ENCODE measurements at places on chromosomes 13 and 19.

DNA sequence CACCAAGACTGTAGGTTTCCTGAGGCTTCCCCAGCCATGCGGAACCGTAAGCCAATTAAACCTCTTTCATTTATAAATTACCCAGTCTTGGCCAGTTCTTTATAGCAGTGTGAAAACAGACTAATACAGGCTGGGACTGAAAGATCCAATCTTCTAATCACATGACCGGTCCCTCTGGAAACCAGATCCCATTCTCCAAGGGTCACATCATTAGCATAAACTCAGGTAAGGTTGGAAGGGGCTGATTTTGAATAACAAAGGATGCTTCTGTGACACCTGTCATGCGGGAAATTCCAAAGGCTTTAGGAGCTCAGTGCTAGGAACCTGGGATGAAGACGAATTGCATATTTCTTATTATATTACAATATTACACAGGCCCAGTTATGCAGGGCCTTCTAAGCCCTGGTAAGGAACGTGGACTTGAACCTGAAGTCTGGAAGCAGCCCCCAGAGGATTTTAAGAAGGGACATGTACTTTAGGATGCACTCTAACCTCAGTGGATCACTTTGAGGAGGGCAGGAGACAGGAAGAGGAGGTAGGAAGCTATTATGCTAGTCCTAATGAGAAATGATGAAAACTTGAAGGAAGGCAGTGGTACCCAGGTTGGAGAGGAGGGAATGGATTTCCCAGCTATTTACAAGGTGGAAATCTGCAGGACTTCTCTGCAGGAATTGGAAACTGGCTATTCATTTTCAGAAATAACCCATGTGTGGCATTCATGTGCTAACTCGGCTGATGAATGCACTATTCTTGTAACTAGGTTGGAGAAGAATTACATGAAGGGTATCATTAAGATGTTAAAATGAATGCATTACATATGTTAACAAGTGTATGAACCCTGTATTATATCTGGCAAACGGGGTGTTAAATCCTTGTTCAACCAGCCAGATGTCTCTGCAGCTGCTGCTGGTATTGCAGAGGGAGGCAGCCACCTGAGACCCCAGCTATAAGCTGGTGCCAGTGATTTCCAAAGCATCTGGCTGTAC is 19.3 kb downstream of the TNFSF11 start:
- no peak for DNase-seq

- no peak for DNase-seq
These were observed 851.0 kb upstream of the KLHL1 start for GRCh38 chr13:70959035-70959775.

- peak; percentile 81 for DNase-seq
These were observed 4.6 kb downstream of the TMC4 start for GRCh38 chr19:54168174-54168917.

DNA sequence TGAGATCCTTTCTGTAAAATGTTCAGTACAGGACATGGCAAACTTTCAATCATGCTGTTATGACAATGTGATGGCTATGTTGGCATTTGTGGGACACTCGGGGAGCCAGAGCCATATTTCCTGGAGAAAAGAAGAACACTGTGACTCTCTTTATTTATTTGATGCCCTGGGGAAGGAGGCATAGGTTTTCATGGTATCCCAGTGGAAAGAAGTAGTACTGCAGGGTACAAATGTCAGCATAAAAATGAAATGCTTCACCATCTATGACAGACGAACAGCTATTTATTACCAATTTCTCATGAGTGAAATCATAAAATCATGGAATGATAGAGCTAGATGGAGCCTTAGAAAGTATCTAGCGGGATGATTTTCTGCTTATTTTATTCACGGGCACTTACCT is 217.1 kb downstream of the COL4A1 start:
- DNase-seq, result no peak

DNA sequence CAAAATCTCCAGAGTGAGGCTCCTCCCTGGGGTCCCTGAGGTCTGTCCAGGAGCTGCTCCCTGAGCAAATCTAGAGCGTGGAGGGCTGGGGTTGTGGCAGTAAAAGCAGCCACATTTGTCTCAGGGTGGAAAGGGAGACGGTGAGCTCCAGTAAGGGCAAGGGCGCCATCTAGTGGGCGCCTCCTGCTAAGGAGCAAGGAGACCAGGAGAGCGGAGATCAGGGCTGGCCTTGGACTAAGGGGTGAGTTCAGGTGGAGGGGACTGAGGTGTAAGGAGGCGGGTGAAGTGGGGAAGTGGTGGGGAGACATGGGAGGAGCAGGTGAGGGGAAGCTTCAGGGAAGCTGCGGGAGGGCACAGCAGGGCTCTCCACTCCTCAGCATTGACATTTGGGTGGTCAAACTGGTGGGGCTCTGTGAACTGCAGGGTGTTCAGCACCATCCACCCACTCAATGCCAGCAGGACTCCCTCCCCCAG is 5.3 kb upstream of the CEACAM21 start:
- peak; percentile 53 for DNase-seq

- no peak for DNase-seq
These were observed 29.3 kb downstream of the ZBTB7A start for GRCh38 chr19:4037301-4037949.

DNA sequence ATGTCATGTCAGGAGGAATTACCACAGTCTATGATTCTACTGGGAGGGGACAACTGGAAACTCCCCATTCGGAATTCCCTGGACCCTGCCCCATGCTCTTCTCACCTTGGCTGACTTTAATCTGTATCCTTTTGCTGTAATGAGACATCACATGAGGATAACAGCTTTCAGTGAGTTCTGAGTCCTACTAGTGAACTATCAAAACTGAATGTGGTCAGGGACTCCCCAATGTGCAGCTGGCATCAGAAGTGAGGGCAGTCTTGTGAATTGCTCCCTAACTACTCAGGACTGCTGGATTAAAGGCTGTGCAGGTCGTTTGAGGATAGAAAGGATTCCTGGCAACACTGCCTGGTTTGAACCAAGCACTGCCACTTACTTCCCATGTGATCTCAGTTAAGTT is 15.2 kb downstream of the SIGLEC7 start:
- no peak for DNase-seq

DNA sequence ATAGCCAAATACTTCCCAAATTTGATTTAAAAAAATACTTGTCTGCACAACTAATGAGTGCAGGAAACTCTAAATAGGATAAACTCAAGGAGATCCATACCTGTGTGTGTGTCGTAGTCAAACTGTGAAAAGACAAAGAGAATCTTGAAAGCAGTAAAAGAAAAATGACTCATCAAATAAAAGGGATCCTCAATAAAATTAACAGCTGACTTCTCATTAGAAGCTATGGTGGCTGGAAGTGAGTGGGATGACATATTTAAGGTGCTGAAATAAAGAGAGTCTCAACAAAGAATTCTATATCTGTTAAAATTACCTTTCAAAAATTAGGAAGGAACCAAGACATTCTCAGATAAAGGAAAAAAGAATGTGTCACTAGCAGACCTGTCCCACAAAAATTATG is 13.7 kb downstream of the RNASEH2B start:
- DNase-seq, result no peak

DNA sequence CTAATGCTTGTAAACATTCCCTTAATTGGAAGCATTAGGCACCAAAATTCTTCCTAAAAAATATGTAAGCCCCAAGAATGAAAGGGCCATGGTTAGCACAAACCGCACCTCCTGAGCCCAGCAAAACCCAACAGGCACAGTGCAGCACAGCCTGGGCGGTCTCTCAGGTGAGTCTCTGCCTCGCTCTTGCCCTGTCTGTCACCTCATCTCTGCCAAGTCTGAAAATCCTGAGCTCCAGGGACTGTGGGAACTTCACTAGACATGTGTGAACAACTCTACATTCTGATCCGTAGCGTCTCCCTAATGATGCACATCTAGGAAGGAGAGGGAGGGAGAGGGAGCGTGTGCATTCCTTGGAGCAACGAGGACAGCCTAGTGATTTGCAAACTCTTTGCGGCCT is 88.8 kb upstream of the GJB6 start:
- no peak for DNase-seq

DNA sequence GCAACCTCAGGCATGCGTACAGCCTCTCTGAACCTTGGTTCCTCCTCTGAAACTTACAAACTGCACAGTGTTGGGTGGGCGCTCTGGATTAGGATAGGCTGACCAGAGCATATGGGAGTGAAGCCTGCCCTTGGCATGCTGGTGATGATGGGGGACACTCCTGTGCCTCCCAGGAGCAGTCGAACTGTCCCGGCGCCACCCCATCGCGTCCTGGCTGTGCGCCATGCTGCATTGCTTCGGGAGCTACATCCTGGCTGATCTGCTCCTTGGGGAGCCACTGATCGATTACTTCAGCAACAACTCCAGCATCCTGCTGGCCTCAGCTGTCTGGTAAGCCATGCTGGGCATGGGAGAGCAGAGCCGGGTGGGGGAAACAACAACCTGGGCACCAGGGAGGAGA is 18.9 kb downstream of the TMEM38A start:
- no peak for DNase-seq

DNA sequence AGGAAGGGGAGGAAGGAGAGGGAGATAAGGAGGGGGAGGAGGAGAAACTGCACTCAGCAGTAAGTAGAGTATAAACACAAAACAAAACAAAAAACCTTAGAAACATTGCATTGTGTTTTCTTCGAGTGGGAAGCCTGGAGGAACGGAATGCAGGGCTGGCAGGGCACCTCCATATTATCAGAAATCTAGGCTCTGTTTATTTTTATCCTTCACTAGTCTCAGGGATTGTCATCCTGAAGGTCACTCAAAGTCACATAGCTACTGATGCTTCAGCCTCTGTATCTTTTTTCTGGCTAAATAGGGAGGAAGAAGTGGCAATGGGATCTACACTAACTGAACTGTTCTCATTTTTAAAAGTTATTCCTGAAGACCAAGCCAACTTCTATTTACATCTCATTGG is 467.8 kb downstream of the KCTD12 start:
- no peak for DNase-seq

GRCh38 chr13:88068975-88069374 is 397.8 kb downstream of the SLITRK5 start:
- DNase-seq, result no peak

DNA sequence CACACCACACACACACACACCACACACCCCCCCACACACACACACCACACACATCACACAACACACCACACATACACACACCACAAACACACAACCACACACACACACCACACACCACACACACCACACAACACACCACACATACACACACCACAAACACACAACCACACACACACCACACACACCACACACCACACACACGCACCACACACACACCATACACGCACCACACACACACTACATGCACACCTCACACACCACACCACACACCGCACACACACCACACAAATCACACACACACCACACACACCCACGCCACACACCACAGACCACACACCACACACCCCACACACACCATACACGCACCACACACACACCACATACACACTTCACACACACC is 83.5 kb downstream of the ZNF557 start:
- no peak for DNase-seq

DNA sequence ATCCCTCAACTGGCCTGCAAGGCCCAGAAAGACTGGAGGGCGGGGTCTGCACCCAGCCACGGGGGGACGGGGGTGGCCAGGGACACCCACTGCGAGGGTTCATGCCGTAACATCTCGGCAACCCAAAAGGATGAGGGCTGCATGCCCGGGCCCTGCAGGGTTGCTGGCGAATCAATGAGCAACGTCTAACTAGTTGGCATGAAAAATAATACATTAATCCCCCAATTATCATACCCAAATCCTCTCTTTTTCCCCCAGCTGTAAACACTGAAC is 232.2 kb downstream of the TUBA3C start:
- DNase-seq, result no peak

GRCh38 chr13:48726711-48727110 is 73.0 kb downstream of the CYSLTR2 start:
- no peak for DNase-seq

- no peak for DNase-seq
These were observed 266.7 kb downstream of the FOXO1 start for GRCh38 chr13:40399756-40400155.

GRCh38 chr19:406135-406781 is 2.7 kb downstream of the C2CD4C start:
- no peak for DNase-seq

DNA sequence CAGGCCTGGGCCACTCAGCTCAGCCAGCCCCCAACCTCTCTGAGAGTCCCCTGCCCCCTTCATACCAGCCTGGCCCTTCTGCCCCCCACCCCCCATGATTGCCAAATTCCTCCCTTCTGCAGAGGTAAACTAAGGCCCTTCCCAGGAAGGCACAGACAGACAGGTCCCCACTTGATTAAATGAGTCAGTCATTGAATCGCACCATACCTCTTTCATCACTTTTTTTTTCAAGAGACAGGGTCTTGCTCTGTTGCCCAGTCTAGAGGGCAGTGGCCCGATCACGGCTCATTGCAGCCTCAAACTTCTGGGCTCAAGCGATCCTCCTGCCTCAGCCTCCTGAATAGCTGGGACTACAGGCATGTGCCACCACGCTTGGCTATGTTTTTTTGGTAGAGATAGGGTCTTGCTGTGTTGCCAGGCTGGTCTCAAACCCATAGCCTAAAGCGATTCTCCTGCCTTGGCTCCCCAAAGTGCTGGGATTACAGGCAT is 6.0 kb downstream of the PODNL1 start:
- no peak for DNase-seq

DNA sequence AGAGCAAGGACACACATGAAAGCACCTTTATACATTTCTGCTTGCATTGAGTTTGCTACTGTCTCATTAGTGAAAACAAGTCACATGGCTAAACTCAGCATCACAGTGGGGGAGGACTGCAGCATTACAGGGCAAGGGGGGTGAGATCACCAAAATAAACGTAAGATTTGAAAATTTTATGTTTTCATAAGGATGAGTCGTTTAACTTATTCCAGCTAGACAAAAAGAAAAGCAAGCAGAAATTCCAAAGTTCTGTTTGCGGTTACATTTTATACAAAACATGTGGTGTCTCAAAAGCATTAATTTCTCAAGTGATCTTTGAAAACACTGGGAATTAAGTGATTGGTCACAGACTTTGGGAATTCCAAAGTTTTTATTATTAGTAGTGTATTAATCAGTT is 261.4 kb upstream of the RXFP2 start:
- peak; percentile 78 for DNase-seq

GRCh38 chr13:49840675-49841074 is 48.2 kb upstream of the KPNA3 start:
- no peak for DNase-seq

DNA sequence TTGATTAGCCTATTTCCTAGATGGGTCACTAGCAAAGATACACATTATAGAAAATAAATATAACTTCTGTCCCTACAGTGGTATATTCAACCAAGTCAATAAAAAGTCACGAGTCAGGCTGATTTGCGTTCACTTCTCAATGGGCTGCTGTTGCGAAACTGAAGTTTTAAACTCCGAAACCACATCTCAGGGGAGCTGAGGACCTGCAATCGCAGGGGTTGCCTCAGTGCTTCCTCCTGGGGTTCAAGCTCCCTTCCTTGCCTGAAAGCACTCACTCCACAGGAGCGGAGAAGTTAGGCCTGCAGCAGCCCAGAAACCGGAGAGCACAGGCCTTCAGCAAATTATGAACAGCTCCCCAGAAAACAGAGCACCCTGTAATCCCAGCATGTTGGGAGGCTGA is 39.6 kb downstream of the RAB20 start:
- no peak for DNase-seq

- DNase-seq, result peak; percentile 71
These were observed 94.6 kb downstream of the KL start for GRCh38 chr13:33110713-33111413.

Data from astrocyte of the spinal cord (primary cell).